Right forelimb (tissue), 1 donor: ENCODE measurements at places on chromosomes 12 and 14.

DNA sequence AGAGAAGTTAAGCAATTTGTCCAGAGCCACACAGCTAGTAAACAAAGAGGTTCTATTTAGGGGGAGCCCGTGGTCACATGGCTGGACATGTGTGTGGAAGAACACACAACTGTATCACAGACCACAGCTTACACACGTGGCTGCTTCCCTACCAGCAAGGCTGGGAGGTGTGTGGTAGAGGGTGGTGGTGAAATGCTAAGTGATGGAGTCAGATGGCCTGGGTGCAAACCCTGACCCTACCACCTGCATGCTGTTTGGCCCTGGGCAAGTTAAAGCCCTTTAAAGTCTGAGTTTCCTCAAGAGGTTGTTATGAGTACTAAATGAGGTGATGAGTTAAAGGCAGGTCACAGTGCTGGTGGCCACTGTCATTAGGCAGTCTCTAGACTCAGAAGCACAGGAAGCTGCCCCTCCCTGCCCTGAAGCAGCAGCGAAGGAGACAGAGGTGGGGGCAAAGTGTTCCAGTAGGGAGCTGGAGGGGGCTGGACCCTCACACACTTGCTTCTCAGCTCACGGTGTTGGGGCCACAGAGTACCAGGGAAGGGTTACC lies 64.2 kb downstream of the ERH start:
- DNase-seq: no peak

DNA sequence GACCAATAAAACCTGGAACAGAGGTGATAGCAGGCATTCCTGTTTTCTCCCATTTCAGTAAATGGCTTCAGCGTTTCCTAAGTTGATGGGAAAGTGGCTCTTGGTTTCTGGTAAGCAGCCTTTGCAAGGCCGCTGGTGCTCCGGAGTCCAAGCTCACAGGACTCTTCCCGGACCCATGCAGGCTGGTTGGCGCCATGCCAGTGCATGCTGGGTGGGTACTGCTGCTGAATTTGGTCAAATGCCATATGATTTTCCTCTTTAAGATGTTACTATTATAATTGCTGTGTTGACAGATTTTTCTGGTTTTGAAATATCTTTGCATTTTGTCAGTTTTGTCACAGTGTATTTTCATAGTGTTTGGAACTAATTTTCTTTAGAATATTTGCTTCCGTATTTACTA lies 27.7 kb downstream of the PPP2R5C start:
- no peak for DNase-seq

GRCh38 chr14:88599761-88600439 lies 37.1 kb downstream of the ZC3H14 start:
- no peak for DNase-seq

- DNase-seq: peak; percentile 5
These were observed 66.9 kb upstream of the CLMN start for GRCh38 chr14:95386536-95387095.

DNA sequence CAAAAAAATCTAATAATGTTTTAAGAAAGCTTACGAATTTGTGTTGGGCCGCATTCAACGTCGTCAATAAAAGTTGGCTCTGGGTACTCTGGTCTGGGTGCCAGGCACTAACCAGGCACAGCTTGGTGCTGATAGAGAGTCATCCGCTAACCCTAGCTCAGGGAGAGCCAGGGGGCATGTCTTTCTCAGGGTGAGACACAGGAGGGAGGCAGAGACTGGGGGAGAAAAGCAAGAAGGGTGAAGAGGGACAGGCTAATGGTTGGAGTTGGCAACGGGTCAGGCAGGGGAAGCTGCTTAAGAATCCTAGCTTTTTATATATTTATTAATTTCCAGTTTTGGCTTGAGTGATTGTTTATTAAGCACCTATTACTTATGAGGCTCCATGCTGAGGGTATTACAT lies 105.0 kb downstream of the CMKLR1 start:
- no peak for DNase-seq

- DNase-seq: no peak
These were observed 2.0 kb downstream of the ZBTB25 start for GRCh38 chr14:64501411-64502171.

DNA sequence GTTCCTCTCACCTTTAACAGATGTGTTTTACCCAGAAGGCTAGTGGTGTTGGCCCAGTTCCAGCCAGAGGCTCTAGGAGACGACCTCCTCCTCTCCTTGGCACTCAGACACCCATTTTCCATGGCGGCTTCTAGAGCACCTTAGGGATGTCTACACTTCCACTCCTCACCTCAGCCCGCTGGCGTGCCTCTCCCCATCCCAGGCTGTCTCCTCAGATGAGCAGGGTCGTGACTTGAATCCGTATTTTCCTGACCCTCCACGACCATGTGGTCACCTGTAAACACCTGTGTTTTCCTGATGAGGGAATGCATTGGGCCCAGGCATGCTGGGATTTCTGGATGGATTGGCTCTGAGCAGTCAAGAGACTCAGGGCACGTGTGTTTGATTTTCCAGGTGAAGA lies 21.8 kb upstream of the RIN3 start:
- peak; percentile 25 for DNase-seq
